Breast epithelium (tissue), 4 donors: ENCODE measurements at places on chromosomes 2 and 18. TPM values are rescaled to one million over a fixed set of nuclear protein-coding genes. Genes with fewer than 3 reads are reported as not detected.

NOSTRIN gene
- total RNA-seq: 35.9 TPM

KCNJ13 gene
- not detected for total RNA-seq

DNA sequence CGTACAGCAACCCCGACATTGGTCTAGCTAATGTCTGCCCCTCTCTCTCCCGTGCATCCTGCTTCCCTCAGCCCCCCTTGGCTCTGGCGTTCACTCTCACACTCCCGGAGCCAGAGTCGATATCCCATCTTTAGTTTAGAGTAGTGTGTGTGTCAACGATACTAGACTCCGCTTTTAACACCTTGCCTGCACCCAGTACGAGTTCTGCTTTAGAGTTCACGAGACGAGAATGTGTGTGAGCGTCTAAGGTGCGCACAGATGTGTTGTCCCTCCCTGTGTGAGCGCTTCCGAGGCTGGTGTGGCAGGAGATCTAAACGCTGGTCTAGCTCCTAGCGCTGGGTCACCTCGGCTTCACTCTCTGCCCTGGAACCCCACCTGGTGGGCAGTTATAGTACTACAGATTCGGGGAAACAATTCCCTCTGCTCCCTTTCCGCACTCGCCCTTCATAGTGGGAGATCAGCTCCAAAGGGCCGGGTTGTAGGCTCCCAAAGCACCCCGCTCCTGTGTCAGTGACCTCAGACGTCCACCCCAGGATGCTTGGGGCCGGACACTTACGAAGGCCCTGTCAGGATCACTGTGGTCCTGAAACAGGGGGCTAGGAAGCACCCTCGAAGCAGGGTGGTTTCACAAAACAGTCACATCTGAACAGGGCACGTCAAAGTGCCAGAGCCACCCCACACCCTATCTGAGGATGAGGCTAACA lies 2.6 kb upstream of the CYP26B1 start:
- DNase-seq: peak; percentile 81

- no peak for DNase-seq
Observed at GRCh38 chr2:124911560-124911959, 886.5 kb downstream of the CNTNAP5 start.

GRCh38 chr2:201977651-201978050 lies 56.0 kb upstream of the FZD7 start:
- peak; percentile 43 for DNase-seq

LYG2 gene
- not detected for total RNA-seq

DNA sequence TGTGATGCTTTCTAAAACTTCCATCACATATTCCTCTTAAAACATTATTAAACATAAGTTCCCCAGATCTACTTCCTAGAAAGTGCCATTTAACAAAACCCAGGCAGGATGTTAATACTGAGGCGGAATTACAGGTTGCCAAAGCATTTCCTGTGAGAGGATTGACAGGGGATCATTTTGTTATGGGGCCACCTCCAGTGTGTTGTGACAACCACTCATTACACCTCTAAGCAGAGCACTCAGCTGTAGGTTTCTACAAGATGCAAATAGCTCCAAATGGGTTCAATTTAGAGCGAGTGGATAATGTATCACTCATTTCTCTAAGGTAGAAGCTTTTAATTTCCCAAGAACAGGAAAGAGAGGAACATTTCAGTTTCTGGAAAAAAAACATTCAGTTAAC lies 1429.5 kb upstream of the ACVR2A start:
- DNase-seq: no peak

- DNase-seq: no peak
Observed at GRCh38 chr2:127860130-127860529, 2.2 kb upstream of the POLR2D start.
